ENCODE measurements at places on chromosomes 2 and 18. TPM values are rescaled to one million over a fixed set of nuclear protein-coding genes. Genes with fewer than 3 reads are reported as not detected.
A peak's percentile ranks its signal among the peaks of the same experiment; 100 is the strongest.

GRCh38 chr18:37317486-37317885 lies 248.1 kb downstream of the CELF4 start:
- DNase-seq, result no peak

GRCh38 chr2:39920307-39920801 lies 141.3 kb upstream of the THUMPD2 start:
- peak; percentile 21 for DNase-seq

The POTEC gene
- total RNA-seq, result not detected

DNA sequence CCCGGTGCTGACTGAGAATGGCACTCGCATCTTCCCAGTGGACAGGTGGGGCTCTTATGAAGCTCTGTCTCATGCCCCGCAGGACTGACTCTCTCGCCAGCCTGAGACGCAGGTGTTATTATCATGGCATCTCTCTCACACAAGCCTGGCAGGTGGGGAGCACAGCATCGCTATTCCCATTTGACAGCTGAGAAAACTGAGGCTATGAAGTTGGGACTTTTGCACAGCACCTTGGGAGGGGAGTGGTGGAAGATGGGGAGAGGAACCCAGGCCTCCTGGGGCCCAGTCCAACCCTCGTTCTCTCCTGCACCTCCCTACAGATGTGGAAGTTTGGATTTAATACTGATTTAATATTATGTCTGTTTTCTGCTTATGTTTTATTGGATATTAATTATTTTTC lies 9.0 kb upstream of the NTSR2 start:
- DNase-seq, result no peak

The FBXO48 gene
- total RNA-seq, result 5.4 TPM

DNA sequence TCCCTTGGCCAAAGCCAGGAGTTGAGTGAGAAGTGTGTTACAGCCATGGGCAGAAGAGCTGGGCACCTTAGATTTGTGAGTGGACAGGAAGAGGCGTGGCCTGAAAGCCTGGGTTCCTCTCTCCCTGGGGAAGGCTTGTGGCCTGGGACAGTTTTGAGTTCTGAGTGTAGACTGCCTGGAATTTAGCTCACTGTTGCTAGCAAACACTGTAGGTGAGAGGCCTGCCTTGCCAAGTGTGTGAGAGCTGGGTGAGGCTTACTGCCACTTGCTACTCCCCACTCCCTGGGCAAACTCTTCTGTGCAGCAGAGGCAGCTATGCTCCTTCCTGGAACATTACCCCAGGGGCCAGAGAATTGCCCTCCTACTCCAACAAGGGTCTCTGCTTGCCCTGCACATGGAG lies 150.0 kb upstream of the GALNT5 start:
- DNase-seq, result no peak

The ANKRD36B gene
- 46.7 TPM for total RNA-seq

DNA sequence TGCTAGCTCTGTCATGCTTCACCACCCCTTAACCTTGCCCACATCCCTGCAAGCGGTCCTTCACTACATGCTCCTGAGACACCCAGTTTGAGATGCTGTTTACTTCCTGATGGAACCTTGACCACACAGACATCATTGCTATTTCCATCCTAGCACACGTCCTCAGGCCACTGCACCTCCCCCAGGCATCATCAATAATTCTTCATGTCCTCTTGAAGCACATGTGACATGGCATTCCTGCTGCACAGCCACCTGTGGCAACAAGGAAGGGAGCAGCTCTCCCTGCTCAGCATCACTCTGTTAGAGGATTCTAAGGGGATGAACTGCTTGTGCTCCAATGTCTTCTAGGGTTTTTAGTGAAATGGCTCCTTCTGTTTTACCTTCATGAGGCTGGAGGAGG lies 26.1 kb upstream of the ST3GAL5 start:
- no peak for DNase-seq

- DNase-seq, result no peak
Measured at GRCh38 chr2:135899567-135899966, 23.3 kb upstream of the MCM6 start.

The MEP1B gene
- total RNA-seq, result not detected

- DNase-seq, result no peak
Measured at GRCh38 chr2:45833968-45834344, 182.5 kb downstream of the PRKCE start.

GRCh38 chr2:114032705-114033104 lies 142.8 kb downstream of the ACTR3 start:
- DNase-seq, result no peak

The TXNDC2 gene
- total RNA-seq, result 0.30 TPM

The FRZB gene
- not detected for total RNA-seq

The KIAA2012 gene
- not detected for total RNA-seq

DNA sequence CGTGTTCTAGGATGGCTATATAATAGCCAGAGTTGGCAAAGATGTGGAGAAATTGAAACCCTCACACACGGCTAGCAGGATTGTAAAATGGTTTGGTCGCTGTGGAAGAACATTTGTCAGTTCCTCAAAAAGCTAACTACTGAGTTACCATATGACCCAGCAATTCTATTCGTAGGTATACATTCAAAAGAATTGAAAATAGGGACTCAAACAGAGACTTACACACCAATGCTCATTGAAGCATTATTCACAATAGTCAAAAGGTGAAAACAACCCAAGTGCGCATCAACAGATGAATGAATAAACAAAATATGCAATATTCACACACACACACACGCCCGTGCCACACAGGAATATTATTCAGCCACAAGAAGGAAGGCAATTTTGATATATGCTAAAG lies 98.7 kb downstream of the PLA2R1 start:
- DNase-seq, result no peak

- no peak for DNase-seq
Measured at GRCh38 chr2:176178038-176178756, 10.3 kb upstream of the HOXD1 start.

GRCh38 chr18:67199993-67200617 lies 316.4 kb downstream of the DSEL start:
- no peak for DNase-seq

The MYCN gene
- total RNA-seq, result not detected

DNA sequence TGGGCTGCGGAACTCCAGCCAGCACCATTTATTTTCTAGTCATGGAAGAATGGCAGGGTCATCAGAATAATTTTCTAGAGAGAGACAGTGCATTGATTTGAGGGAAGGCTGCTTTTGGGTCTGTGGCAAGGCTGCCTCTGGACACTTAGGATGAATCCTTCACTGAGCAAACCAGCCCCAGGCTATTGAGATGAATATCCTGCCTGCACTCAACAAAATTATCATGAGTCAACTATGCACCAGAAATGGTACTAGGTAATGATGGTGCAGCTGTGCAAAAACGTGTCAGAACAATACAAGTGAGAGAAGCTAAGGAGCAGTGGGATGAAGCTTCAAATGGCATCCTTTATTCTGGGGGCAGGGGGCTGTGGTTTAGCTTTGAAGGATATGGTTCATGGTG lies 115.8 kb downstream of the SPHKAP start:
- no peak for DNase-seq

All from activated CD4-positive, alpha-beta memory T cell treated with anti-CD3 and anti-CD28 coated beads, Interleukin-2, amount 10 ng/mL, durations not matched to agents 7 days and 5 days (primary cell).